ENCODE measurements at places on chromosomes 5 and 9. TPM values are rescaled to one million over a fixed set of nuclear protein-coding genes. Genes with fewer than 3 reads are reported as not detected.

LRRC14B gene
- not detected for total RNA-seq

CDH9 gene
- not detected for total RNA-seq

GRCh38 chr9:129627556-129628440 lies 1.8 kb downstream of the NTMT1 start:
- no peak for DNase-seq

SLC35A4 gene
- 44.6 TPM for total RNA-seq

F2RL2 gene
- 260 TPM for total RNA-seq

GRCh38 chr9:22170556-22170955 lies 161.5 kb upstream of the CDKN2B start:
- DNase-seq: no peak

BHMT gene
- total RNA-seq: not detected
